ENCODE measurements at places on chromosomes 3 and 15.

GRCh38 chr3:194671511-194671899 lies 486 bp downstream of the LSG1 start:
- DNase-seq, result peak; percentile 63

- DNase-seq, result no peak
These were observed 41.7 kb upstream of the ADAMTSL3 start for GRCh38 chr15:83612226-83612625.

GRCh38 chr15:48415036-48415886 lies 84.0 kb downstream of the DUT start:
- DNase-seq, result no peak

- no peak for DNase-seq
These were observed 106.0 kb downstream of the HMG20A start for GRCh38 chr15:77526595-77527163.

DNA sequence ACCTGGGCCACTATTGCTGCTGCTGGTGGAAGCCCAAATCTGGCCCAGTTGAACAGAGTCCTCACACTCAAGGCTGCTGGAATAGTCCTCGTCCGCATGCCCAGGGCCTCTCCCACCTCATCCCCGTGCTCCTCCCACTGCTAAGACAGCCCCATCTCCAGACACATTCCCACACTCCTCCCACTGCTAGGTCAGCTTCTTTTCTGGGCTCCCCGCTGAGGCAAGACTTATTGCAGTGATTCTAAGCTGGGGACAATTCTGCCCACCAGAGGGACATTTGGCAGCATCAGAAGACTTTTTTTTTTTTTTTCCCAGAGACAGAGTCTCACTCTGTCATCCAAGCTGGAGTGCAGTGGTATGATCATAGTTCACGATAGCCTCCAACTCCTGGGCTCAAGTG lies 35.1 kb downstream of the POC1A start:
- DNase-seq, result no peak

DNA sequence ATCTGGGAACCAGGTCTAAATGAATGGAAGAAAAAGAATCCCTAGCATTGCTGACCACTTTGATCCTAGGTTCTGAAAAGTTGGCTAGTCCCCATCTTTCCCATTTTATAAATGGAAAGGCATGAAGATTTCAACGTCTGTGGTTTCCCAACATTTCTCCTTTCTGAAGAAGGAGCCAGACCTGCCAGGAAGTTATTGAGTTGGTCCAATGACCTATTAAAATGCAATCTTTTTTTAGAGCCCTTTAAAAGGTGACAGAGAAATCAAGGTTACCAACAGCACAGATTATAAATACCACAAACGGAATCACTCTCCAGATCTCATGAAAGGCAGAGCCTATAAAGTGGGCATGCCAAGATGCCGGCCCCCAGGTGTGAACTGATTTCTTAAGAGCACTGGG lies 505.6 kb upstream of the THBS1 start:
- no peak for DNase-seq

DNA sequence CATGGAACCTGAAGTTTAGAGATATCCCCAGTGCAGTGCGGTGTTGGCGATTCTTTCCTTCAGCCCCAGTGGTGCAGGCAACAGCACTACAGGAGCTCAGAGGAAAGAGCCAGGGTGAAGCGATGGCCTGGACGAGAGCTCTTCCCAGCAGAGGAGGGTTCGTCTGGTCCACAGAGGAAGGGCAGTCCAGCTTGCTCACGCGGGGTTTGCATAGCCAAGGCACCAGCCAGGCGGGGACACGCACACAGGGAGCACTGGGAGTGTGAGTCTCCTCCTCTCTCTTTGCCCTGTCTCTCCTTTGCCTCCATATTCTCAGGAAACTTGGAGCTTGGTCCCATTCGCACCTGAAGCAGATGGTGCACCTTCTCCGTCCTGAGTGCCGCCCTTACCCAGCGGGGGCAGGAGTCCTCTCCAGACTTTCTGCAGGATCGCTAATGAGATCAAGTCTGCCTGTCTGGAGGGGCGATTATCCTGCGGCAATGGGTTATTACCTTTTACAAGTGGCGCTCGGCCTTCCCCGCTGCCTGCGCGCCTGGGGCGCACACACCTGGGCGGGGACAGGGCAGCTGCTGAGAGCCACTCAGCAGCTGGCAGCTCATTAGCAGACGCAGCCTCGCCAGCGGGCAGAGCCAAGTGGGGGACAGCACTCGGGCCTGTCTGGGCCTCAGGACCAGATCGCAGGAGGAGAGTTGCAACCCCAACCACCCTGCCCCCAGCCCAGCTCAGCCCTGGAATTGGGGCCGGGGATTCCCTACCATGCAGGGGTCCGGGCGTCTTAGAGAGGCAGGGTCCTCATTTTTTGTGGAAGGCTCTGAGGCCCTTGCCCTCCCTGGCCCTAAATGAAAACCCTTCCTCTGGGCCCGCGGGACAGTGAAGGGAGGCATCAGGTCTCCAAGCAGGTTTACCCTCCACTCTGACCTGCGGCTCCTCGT lies 119.0 kb upstream of the MEF2A start:
- DNase-seq, result peak; percentile 96

DNA sequence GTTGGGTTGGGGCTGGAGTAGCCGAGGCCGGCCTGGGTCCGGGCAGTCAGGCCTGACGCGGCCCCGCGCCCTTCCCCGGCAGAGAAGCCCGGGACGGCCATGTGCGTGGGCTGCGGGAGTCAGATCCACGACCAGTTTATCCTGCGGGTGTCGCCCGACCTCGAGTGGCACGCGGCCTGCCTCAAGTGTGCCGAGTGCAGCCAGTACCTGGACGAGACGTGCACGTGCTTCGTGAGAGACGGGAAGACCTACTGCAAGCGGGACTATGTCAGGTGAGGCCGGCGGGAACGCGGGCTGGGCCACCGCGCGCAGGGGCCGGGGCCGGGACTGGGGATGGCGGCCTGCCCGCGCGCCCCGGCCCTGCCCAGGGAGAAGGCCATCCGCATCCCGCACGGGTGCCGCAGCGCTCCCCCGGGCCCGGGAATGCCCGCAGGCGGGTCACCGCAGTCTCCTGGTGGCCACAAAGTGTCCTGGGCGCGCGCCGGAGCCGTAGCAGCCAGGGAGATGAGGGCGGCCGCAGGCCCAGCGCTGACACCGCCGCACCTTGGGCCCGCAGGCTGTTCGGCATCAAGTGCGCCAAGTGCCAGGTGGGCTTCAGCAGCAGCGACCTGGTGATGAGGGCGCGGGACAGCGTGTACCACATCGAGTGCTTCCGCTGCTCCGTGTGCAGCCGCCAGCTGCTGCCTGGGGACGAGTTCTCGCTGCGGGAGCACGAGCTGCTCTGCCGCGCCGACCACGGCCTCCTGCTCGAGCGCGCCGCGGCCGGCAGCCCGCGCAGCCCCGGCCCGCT lies 1.3 kb downstream of the ISL2 start:
- peak; percentile 52 for DNase-seq

DNA sequence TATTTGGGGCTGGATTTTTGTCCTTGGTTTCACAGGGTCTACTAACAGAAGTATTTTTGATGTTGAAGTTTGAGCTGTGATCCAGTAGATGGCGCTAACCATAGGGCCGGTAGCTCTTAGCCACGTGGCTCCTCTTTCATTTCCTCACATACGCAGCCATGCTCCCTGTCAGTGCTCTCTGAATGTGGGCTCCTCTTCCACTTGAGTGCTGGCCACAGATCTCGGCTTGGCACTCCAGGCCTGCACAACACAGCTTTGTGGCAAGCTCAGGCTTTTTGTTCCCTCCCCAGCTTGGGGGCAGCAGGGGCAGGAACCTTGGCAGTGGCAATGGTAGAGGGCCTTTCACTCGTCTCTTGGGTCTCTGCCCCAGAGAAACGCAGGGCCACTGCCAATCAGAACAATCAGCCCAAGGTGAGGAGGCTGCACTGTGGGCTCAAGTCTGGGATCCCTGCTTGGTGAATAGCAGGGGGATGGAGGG lies 18.6 kb upstream of the DNAAF4 start:
- peak; percentile 73 for DNase-seq

- no peak for DNase-seq
These were observed 26.6 kb downstream of the DCP1A start for GRCh38 chr3:53320697-53321096.

DNA sequence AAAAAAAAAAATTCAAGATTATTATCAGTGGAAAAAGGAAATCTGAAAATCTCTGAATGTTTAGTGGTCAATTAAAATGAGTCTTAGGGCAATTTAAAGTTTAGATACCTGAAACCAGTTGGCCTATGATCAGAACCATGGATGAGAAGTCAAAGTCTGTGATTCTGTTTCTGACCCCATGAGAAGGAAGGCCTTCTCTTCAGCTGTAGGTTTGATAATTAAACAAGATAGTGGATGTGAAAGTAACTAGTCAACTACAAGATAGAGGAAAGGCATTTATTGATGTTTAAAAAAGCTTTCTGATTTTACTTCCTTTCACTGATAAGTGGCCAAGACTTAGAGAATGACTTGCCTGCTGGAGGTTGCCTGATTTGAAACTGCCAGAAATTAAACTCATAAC lies 8.7 kb downstream of the PLS1 start:
- DNase-seq, result no peak

DNA sequence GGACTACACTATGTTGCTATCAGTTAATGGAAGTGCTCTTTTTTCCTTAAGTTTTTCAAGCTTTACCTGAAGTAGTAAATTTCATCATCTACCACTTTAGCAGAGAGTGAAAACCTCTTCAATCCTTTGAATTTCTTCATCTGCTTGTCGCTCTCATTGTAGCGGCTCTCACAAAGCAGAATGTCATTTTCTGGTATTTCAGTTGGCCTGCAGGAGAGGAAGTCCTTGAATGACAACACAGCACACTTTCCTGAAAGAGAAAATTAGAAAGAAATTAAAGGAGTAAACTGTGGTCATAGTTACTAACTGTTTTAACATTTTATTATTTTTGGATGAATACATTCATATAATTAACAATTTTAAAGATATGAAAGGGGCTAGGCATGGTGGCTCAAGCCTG lies 27.6 kb downstream of the UQCC5 start:
- DNase-seq, result no peak

DNA sequence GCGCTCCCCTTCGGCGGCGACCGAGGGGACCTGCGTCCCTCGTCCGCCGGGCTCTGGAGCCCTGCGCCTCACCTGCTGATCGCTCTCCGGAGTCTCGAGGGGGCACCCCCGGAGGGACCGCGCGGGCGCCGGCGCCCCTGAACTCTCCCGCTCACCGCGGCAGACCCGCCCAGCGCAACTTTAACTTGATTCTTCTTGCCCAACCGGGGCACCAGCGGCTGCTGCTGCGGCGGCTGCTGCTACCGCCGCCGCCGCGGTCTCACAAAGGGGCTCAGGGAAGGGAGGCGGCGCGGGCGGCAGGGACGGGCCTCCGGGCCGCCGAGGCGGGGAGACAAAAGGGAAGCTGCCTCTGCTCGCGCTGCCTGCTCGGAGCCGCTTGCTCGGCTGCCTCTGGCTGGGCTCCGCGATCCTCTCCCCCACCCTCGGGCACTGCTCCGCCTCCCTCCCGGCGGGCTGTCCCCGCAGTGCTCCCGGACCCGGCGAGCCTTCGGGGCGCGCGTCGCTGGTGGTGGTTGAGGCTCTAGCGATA lies at the start of gene PPM1L:
PPM1L (plus strand) TSS at position 456 of the 529 bp plus-strand sequence.
- DNase-seq, result peak; percentile 84

DNA sequence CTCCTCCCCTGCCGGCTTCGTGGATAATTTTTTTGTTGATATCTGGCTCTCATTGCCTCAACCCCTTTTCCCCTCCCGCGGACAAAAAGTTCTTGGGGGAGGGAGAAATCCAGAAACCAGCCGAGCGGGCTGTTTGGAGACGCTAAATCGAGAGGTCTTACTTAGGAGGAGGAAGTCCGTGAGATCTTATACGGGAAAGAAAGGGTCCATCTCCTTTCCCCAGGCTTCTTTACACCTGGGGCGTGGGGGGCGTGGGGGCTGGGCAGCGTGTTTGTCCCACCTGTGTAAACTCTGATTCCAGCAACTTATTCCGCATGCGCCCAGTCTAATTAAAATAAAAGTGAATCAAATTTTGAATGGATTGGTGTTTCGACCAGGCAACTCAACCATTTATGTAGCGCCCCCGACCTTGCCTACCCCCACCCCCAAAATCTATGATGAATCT lies 364 bp upstream of the CADPS start:
- no peak for DNase-seq

DNA sequence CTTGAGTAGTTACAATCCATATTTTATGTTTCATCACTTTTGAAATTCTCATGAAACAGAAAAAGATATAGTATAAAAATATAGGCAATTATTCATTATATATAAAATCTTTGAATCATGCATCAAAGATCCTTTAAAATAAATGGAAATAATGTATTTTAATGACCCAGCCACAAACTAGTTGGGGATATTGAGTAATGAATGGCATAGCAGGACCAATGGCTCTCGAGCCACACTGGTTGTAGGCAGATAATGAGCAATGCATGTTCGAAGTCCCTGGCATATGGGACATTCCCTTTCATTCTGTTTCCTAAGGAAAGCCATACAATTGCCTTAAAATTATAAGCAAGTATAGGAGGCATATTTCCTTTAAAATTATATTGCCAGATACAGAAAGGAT lies 107.4 kb upstream of the IL12A start:
- no peak for DNase-seq

DNA sequence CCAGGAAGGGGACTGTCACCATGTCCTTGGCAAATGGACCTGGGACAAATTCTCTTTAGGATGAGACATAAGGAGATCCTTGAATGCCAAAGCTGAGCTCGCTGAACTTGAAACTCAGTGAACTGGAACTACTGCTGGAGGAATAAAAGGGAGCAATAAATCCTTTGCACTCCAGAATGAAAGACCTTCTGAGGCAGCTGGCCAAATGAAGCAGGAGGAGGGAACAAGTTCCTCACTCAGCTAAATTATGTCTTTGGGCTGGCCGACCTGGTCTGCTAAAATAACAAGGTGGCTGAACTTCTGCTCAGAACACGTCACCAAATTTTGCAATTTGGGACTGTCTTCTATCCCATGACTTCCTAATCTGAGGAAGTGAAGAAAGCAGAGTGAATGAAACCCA lies 314.7 kb downstream of the LPP start:
- DNase-seq, result no peak

- no peak for DNase-seq
These were observed 227.0 kb downstream of the CPNE4 start for GRCh38 chr3:131807822-131808221.

GRCh38 chr3:150062492-150062891 lies 91.8 kb upstream of the PFN2 start:
- no peak for DNase-seq

- no peak for DNase-seq
These were observed 2.8 kb downstream of the BCL2L10 start for GRCh38 chr15:52109559-52110451.

GRCh38 chr3:43793648-43794372 lies 103.1 kb downstream of the ABHD5 start:
- no peak for DNase-seq

- no peak for DNase-seq
These were observed 33.3 kb downstream of the RLBP1 start for GRCh38 chr15:89187986-89188514.

- no peak for DNase-seq
These were observed 45.7 kb downstream of the TCF12 start for GRCh38 chr15:56964182-56964581.

DNA sequence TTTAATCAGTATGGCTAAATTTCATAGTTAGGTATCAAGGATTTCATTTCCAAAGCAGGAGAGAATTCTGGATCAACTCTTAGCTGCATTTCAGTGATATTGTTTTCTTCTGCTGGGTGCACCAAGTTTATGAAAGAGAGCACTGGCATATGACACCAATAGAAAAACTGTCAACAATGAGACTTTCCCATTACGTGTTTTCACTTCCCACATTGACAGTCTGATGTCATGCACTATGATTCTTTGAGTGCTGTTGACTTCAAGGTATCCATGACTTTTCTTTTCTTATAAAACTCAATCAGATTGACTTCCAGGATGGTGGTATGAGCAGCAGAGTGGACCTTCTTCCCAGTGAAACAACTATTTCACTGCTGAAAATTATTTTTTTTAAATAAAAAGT lies 476.1 kb downstream of the EDEM1 start:
- DNase-seq, result no peak

Data from NCI-H82 (cell line).